ENCODE measurements at places on chromosomes 12 and 14. TPM values are rescaled to one million over a fixed set of nuclear protein-coding genes. Genes with fewer than 3 reads are reported as not detected.

The PLA2G1B gene
- 0.72 TPM for total RNA-seq

The MANSC4 gene
- total RNA-seq: not detected

The PPP1R36 gene
- 1.4 TPM for total RNA-seq

The LRRIQ1 gene
- total RNA-seq: 8.8 TPM
